Stimulated activated CD4-positive, alpha-beta T cell treated with anti-CD3 and anti-CD28 coated beads, Interleukin-2, amount 100 ng/mL, for 24 hours (primary cell): ENCODE measurements at places on chromosomes 7 and 10.

DNA sequence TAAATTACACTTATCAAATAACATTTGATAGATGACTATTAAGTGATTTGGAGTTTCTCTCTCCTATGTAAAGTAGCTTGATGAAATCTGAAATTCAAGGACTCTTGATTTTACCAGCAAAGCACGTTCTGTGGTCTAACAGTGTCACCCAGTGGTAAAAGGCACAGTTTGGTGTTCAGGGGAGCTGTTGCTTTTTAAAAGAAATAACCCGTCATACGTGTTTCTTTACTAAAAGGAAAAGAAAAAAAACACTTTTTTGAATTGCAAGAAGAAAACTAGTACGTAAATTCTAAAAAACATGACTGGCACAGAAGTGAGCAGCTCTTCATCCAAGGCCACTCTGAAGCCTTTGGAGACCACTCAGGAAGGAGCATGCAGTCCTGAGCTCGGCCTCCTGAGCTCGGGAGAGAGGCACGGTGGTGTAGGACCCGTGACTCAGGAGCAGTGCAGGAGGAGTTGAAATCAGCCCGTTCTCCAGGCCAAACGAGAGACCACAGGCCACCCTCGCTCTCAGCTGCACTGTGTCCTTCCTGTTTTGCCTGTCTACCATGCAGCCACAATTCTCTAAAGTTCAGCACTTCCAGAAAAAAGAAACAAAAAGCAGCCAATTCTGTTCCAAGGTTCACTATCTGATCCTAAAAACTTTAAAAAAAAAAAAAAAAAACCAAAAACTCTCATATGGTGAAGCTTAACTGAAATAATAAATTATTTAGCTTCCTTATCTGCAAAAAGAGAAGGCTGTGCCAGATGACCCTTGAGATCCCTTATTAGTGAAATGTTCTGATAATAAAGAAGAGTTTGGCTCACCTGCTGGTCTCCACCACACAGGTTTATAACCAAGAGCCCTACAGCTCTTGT lies 212.6 kb upstream of the FRMD4A start:
- DNase-seq: no peak

DNA sequence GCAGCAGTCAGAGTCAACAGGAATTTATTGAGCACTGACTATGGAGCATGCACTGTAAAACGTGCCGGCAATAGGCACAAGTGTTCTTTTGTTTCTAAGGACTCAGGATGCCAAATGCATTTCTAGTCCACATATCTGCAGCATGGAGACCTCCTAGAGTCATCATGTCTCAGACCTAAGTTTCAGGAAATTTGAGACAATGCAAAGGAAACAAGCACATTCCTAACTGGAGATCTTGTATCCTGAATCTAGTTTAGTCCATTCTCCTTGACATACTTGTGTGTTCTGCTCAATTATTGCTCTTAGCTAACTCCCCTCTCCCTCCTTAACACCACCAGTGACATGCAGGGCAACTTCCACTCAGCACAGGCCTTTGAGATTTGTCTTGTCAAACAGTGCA lies 173.2 kb downstream of the ZNF438 start:
- DNase-seq: no peak

GRCh38 chr7:437329-438251 lies 82.1 kb downstream of the PDGFA start:
- DNase-seq: no peak

DNA sequence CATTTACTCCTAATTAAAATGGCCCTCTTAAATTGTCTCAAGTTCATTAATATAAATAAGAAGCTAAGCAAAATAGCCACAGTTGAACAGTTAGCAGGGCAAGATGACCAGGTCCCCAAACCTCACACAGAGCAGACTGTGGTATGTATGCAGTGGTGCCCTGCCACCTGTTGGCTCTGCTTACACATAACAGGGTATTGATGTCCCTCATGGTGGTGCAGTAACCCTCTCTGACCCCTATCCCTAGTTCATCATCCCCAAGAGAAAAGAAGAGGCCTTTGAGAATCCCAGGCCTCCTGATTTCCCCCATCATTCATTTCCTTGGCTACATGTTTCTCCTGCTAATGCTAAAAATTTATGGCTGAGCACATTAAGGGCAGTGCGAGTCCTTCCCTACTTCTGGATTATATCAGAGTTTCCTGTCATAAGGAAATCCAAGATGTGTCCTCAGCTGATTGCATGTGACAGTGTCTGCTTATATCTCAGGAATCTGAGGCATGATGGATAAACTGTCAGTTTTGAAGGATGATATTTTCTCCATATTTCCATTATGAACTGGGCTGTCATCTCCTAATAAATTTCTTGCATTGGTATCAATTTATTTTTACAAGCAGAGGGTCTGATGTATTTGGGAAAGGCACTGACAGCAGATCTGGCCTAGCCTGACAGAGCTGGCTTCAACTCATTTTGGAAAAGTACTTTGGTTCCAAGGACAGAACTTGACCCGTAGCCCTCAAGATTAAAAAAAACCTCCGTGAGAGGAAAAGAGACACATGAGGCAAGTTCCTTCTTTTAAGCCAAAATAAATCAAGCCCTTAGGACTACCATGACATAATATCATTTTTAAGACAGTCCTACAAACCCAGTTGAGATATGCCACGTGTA lies 880.6 kb downstream of the LRMDA start:
- no peak for DNase-seq

- no peak for DNase-seq
Observed at GRCh38 chr10:101566333-101567164, 21.5 kb downstream of the POLL start.

DNA sequence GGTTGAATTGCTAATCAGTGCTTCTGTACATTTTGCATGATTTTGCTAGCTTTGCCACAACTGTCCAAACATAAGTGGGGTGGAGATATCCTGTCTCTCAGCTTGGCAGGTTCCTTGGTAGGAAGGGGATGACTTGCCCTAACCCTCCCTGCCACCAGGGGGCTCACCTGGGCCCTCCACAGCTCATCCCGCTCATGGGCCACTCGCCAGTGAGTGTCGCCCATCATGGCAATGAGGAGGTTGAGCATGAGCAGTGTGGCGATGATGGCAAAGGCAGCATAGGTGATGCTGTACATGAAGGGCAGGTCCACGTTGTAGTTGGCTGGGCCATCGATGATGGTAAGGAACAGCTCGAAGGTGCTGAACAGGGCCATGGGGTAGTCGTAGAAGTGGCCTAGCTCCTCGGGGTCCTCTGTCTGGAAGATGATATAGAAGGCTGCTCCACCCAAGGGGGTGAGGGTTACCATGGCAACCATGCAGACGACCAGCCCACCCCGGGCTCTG lies 12.2 kb downstream of the TRPV6 start:
- DNase-seq: peak; percentile 59

- no peak for DNase-seq
Observed at GRCh38 chr10:102919992-102920739, 2.1 kb downstream of the CNNM2 start.

DNA sequence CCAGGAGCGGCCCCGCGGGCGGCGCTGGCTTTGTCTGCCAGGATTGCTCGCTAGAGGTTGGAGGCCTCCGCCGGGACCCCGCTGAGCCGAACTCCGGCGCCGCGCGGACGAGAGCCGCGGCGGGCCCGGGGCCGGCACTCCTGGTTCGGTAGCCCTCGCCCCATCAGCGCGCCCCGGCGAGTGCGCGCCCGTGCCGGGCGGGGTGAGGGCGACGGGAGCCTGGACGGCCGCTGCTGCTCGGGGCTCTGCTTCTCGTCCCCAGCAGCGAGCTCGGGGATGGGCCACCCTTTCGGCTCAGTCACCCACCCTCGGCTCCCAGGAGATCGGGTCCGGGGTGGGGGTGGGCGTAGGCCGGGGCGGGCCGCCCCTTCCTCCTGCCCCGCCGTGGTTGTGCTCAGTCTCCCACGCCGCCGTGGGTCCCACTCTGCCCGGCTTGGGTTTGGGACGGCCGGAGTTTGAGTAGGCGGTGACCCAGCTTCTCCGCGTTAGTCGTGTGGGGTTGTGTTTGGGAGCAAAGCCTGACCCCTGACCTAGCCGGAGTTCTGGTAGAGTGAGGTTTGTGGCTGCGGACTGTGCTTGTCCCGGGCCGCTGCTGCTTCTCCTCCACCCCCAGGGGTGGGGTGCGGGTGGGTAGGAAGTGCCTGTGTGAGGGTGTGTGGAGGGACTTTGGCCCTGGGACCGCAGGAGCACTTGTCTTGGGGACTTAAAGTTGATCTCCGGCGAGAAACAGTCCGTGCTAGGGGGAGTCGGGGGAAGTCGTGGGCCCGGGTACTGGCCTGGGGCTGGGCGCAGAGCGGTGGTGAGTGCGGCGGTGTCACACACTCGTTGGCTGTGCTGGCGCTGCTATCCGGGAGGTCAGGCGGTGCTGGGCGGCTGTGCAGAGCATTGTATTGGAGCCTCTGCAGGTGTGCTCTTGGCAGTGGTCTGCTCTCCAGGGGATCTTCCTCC lies 677 bp downstream of the TSPAN14 start:
- DNase-seq: no peak

DNA sequence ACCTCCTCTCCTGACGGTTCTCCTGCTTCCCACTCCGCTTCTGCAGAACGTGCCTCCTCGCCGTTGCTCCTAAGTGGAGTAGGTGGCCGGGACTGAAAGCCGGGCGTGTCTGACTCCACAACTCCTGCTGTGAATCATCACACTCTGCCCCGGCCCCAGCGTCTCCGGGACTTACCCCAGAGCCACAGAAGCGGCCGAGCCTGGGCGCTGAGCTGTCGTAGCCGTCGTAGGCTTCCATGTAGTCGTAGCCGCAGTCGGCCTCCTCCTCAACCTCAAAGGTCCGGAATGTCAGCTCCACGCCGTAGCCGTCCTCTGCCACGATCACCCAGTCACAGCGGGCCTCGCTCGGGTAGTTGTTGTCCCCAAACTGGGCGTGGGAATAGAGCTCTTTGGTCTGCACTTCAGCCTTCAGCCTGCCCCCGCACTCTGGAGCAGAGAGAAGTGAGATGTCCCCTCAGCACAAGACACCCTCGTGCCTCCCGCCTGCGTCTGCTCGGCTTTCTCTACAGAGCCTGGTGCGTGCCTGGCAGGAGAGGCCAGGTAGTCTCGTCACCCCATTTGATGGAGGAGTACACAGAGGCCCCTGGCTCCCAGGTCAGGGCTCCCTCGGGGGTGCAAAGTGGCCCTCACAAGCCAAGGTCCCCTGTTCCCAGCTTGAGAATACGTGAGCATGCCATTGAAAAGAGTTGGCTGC lies 11.2 kb upstream of the OPALIN start:
- DNase-seq: no peak

DNA sequence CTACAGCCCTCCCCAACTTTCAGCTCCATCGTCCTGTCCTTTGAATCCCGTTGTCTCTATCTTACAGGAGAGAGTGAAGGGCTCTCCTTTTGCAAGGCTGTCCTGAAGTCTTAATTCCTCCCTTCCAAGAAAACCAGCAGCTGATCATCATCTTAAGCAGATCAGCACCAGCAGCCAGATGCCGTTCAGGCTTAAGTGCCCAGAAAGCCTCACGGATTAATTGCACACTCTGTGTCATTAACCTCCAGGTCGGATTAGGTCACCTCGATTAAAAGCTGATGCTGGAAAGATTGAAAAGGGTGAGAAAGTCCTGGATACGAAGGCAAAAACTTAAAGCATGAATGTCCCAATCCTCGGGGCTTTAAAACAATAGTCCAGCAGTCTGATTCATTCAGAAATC lies 24.8 kb upstream of the ADARB2 start:
- DNase-seq: no peak

- no peak for DNase-seq
Observed at GRCh38 chr10:28569506-28570159, 36.7 kb downstream of the WAC start.

DNA sequence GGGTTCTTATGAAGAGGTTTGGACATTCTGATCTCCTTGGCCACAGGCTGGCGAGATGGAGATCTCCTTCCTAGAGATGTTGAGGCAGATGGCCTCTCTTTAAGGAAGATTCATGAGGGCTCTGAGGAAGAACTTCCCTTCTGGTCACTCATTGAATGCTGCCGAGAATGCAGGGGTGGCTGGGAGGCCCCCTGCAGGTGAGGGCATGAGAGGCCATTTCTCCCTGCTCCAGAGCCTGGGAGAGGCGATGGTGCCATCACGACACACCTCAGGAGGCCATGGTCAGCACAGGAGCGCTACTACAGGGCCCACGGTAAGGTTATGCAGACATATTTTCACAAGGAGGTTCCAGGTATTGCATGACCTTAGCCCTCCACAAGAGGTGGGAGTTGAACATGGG lies 40.2 kb downstream of the CXCL12 start:
- DNase-seq: no peak

DNA sequence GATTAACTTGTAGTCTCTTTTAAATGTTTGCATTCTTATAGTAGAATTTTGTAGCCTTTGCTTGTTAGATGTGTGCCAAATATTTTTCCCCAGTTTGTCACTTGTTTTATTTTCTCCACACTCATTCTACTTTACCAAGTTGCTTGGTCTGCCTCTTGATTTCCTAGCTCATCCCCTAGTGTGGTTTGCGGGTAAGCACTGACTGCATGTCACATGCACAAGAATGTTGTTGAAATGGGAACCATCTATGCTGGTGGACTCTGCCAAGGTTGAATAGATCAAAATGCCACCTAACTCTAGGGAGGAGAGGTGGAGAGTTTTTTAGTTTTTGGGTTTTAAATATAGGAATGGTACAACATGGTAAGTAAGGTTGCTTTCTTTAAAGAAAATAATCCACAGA lies 47.6 kb downstream of the FZD1 start:
- no peak for DNase-seq

GRCh38 chr10:23540401-23541030 lies 101.6 kb downstream of the OTUD1 start:
- no peak for DNase-seq

GRCh38 chr10:44353721-44354120 lies 31.2 kb downstream of the CXCL12 start:
- no peak for DNase-seq

- DNase-seq: no peak
Observed at GRCh38 chr7:82700741-82701140, 257.2 kb upstream of the CACNA2D1 start.

GRCh38 chr7:50391386-50391785 lies 58.8 kb downstream of the FIGNL1 start:
- no peak for DNase-seq

DNA sequence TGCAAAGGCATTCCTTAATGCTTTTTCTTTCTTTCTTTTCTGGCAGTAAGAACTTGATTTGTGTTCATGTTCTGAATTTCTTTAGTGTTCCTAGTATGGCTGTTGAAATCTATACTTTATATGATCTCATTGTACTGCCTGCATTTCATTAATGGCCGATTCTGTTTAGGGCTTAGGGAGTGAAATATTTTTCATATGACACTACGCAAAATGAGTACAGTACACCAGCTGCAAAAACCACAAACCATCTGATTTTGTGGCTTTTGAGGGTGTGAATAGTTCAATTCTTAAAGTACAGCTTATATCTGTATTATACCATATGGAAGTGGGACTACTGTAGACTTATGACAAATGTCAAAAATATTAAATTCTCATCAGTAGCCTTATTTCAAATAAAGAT lies 69.1 kb upstream of the FOXP2 start:
- DNase-seq: no peak

GRCh38 chr7:139860090-139860775 lies 31.2 kb downstream of the TBXAS1 start:
- DNase-seq: no peak
